ENCODE measurements at places on chromosomes 7 and 10.

DNA sequence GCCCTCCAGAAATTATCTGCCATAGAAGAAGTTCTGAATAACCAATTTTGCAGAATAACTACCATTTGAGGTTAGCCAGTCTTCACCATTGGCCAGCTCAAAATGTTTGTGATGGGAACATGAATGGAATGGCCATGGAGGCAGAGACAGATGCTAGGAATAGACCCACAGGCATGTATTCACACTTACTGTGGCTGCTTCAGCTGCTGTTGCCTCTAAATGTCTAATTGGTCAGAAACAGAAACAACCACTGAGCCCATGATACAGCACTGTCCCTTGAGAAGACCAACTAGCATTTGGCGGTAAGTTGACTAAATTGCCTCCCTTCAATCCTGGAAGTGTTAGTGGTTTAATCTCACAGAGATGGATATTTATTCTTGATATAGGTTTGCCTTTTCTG, 38.6 kb upstream of the TAS2R16 start:
- DNase-seq: no peak

DNA sequence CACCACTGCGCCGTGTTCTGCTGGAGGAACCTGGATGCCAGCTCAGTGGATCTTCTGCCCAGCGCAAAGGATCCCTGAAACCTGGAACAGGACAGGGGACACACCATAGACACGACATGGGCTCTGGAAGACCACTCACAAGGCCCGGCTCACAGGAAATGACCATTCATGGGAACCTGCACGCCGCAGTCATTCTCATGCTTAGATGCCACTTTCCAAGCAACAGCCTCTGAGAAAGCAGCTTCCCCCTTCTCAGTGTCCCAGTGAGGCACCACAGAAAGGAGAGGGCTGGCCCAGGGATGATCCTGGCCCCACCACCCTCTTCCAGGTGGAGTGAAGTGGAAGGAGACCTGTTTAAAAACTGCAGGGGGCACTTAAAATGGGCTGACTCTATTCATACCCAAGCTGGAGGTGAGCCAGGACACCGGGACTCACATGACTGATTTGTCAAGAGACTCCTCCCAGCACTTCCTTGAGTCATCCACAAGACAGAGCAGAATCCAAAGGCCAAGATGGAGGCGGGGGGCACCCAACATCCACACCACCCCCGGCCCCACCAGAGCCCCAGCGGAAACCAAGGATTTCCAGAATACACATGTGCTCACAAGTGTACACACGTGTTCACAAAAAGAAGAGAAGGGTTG, 11.2 kb downstream of the CTBP2 start:
- no peak for DNase-seq

- DNase-seq: no peak
Observed at GRCh38 chr7:42932811-42933591, 825 bp downstream of the MRPL32 start.

DNA sequence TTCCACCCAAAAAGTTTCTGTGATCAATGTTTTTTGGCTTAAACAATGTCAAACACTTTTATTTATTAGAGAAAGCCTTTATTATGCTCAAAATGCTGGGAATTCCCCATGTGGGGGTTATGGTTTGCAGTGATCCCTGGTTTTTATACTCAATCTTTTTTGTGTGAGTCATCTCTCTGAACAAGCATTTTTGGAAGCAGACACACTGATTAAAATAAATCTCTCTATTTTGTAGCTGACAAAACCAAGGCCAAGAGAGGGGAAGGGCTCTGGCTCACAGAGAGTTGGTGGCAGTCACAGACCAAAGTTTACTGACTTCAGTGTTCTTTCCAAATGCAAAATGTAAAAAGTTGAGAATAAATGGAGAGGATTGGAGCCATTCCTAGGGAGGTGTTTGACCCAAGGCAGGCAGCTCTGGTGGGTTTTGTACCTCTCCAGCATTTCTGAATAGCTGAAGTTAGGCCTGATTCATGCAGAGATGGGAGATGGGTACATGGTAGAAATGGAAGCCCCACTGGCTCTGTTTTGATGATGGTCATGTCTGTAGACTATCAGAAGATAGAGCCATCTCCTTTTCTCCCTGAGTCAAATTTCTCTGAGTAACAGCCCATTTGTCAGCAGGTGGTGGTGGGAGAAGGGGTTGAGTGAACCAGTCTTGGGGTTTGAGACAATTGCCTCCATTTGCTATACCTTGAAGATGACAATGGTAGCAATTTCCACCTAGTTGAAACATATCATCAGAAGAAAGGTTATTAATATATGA, 45.4 kb upstream of the NAMPT start:
- no peak for DNase-seq

- DNase-seq: no peak
Observed at GRCh38 chr10:35505241-35505873, 99.8 kb upstream of the GJD4 start.

DNA sequence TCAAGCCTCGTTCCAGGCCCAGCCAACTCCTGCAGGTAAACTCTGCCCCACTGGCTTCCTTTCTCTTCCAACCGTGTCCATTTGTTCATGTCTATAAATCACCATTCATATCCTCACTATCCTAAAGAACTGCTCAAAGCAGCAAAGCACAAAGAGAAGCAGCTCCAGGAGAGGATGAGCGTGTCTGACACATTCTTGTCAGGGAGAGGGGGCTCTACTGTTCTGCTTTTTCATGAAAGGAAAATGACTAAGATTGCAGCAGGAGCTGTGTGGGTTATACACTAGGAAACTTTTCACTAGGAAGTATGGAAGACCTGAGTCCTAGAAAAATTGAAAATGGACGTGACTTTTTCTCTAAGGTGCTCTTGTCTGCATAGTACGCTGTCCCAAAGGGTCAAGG, 16.7 kb downstream of the AGFG2 start:
- no peak for DNase-seq

DNA sequence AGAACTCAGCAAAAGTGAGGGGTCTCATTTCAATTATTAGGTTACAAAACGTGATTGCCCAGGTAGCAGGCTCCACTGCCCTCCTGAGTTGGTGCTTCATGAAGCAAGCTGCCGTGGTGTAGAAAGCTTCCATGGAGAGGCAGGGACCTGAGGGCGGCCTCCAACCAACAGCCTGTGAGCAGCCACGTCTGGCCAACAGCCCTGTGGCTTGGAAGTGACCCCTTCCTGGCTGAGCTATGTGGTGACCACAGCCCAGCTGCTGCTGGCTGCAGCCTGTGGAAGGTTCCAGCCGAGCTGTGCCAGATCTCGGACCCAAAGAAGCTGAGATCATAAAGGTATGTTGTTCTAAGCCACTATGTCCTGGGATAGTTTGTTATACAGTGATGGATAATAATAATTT, 122.5 kb upstream of the KLF6 start:
- no peak for DNase-seq

GRCh38 chr10:97049670-97050069, 136.1 kb downstream of the SLIT1 start:
- no peak for DNase-seq

DNA sequence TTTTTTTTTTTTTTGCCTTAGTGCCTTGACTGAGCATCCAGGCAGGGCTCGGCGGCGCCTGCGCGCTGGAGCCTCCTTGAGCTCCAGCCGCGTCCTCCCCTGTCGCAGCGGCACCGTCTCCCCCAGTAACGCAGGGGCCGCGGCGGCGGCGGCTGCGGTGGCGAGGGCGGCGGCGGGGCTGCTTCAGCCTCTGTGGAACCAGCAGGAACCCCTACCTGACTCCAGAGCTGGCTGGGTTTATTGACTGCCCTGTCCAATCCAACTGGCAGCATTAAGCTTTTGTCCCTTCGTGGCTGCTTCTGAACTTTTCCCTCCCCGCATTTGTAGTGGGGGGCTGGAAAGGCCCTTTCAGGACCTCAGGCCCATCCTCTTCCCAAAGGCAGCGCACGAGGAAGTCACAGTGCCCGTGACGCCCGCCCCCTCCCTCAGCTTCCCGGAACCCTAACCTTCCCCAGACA, at the start of gene GPR85:
Gene GPR85, minus strand, starts transcription at position 397 of the 458 bp plus-strand sequence. CDS start 2,106 bp downstream, outside the sequence.
- peak; percentile 54 for DNase-seq

DNA sequence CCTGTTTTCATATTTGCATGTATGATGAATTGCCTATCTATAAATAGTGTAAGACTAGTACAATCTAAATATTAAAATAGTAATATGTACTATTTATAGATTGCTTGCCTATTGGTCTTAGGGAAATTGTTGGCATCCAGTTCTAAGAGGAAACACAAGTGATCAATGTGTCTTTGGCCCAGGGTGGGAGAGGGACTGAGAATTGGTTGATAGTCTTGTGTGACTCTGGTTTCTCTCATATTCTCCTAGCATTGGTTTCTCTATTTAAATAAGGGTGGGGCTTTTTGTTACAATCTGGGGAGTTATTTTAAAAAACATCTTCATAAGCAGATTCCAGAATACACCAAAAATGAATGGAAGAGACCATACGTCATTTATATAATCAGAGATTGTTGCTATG, 250.1 kb downstream of the EXOC4 start:
- no peak for DNase-seq

GRCh38 chr7:110947408-110947807, 143.5 kb upstream of the LRRN3 start:
- no peak for DNase-seq
